ENCODE measurements at places on chromosomes 11 and 22.

- DNase-seq, result no peak
Observed at GRCh38 chr11:23112987-23113886, 253.0 kb upstream of the CCDC179 start.

- DNase-seq, result no peak
Observed at GRCh38 chr11:124612567-124613246, 1.5 kb downstream of the PANX3 start.

DNA sequence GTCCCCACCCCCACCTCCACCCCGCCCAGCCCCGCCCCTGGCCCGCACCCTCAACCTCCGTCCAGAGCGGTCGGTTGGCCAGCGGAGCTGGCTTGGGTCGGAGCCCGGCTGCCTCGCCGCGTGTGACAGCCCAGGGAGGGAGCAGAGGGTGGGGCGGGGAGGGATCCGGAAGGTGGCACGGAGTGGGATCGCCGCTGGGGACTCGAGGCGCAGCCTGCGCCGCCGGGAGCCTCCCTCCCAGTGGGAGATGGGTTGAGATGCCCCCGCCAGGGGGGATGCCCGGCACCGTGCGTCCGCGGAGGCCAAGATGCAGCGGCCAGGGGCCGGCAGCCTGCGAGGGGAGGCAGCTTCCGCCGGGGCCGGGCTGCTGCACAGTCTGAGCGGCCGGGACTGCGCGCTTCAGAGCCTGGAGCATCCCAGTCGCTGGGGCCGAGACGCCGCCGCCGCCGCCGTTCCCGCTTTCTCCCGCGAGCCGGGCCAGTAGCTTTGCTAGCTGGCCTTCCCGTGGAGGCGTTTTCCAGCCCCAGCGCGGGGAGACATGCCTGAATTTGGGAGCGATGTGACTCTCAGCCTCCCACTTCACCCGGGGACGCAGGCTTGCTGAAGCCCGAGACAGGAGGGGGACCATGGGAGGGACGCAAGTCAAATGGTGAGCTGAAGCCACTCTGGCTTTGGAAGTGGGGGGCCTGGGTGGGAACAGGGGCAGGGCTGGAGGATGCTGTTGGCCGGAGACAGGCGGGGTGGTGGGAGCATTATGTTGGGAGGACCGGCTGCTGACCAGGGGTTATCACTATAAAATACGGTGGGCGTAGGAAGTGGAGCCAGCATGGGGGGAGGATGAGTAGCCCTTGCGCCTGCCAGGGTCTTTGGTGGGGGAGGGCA is 40.2 kb downstream of the DIXDC1 start:
- no peak for DNase-seq

DNA sequence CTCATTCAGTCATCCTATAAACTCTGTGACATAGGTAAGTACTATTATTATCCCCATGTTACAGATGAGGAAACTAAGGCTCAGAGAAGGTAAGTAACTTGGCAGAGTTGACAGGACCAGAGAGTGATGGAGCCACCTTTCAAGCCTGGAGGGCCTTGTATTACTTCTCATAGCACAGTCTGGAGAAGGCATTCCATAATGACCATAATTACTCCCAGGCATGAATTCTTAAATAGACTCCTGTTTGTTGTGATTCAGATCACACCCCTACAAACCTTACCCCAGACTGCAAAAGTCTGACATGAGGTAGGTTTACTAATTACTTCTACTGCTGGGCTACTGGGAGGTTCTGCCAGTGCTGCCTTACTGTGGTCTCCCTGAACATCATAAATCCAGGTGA is 77.0 kb downstream of the CD44 start:
- DNase-seq, result no peak

DNA sequence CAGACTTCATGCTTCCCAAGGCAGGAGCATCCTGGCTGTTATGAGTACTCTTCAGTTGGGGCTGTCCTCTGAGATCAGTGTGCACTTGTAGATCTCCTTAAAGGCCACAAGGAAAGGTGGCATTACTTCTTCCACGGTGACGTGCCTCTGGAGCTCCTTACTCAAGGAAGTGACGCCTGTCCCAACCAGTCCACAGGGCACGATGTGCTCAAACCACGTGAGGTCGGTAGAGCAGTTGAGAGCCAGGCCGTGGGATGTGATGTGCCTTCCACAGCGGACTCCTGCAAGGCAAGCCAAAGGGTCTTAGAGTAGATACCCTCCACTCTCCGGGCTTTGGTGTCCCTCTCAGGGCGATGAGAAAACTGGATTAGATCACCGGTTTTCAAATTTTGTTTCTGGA is 1.4 kb downstream of the LIPT2 start:
- DNase-seq, result no peak

- DNase-seq, result no peak
Observed at GRCh38 chr22:19716041-19716828, 1.9 kb downstream of the SEPTIN5 start.

DNA sequence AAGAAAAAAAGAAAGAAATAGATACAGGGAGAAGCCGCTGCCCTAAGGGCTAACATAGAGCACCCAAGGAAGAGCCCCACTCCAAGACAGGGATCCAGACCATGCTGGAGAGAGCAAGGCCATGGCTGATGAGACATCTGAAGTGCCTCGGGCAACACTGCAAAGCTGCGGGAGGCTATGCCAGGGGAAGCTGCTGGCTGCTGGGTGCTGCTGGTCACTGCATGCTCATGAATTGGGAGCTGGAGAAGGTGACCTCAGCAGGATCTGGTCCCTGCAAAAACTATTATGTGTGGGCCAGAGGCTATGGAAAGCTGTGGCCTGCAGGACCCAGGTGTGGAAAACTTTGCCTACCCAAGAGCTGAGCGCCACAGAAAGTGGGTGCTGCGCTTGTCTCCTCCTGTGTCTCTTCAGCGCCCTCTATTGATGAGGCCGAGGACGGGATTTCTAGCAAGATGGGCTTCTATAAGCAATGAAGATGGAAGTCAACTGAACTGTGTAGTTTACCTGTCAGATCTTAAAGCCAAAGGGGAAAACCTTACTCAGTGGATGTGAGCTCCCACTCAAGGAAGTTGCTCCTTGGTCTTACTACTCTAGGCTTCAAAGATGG is 17.3 kb upstream of the SLC29A2 start:
- DNase-seq, result peak; percentile 13

DNA sequence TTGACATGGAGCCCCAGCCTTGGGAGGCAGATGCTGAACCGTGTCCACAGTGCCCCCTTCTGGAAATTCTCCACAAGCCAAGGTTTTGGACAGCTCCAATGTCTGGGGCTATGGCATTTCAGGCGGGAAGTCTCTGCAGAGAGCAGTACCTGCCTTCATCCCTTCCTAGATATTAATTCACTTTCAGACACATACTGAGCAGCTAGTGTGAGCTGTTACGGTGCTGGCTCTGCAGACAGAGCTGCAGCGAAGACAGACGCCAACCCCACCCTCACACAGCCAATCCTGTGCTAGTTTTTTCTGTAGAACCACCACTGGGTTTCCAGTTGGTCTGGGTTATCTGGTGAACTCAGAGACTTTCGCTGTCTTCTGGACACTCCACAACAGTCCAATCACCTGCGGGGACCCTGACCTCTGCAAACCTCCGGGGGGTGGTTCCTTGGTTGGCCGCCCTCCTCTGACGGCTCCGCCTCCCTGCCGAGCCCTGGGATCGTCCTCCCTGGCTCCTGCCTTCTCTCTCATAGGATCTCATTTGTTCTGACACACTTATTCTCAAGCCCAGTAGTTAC is 9.1 kb downstream of the LMF2 start:
- DNase-seq, result peak; percentile 40

- DNase-seq, result no peak
Observed at GRCh38 chr11:32489464-32489863, 54.1 kb upstream of the WT1 start.

DNA sequence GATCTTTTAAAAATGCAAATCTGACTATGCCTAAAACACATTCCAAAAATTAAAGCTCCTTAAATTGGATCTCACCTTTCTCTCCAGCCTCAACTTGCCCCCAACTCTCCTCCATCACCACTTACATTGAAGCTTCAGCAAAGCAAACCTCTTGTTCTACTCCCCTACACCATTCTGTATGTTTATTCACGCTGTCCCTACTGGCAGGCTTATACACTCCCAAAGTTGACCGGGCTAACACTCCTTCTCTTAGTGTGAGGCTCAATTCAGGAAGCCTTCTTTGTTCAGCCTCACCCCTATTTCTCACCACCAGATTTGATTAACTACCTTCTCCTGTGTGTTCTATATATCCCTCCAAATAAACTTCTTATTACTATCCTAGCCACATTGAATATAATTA is 1.8 kb upstream of the GDPD4 start:
- no peak for DNase-seq

- DNase-seq, result no peak
Observed at GRCh38 chr11:15878756-15879155, 477.6 kb downstream of the SOX6 start.

GRCh38 chr11:133710241-133710640 is 135.1 kb downstream of the SPATA19 start:
- no peak for DNase-seq

GRCh38 chr11:11710556-11710955 is 88.8 kb upstream of the GALNT18 start:
- DNase-seq, result peak; percentile 1

GRCh38 chr11:70579316-70579955 is 181.1 kb downstream of the CTTN start:
- no peak for DNase-seq

DNA sequence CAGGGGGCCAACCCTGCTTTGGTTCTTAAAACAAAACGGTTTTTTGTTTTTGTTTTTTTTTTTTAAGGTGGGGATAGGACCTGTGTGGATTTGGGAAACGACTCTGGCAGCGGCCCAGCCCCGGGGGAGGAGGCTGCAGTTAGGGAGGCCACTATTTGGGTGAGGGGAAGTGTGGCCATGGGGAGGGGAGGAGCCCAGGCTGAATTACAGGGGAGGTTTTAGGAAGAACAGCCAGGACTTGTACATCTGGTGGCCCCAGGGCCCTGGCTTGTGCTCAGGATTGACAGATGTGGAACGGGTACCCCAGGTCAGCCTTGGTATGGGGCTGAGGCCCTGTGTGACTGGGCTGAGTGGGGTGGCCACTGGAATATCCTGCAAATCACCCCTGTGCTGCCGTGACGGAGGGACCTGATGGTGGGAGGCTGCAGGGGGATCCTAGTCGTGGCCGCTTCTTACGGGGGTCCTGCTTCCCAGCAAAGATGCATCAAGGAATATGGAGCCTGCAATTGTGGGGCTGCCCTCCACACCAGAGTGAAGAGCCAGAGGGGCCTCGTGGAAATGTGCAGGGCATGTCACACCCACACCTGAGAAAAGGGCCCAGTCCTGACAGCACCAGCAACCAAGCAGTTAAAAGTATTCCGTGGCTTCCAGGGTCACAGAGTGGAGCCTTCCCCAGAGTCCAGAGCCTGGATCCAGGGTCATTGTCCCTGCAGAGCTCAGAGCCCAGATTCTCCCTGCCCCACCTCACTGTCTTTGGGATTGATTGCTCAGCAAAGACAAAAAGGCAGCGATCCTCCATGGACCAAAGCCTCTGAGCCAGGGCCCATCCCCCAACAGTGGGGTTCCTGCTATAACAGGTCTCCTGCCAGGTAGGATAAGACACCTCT is 55.2 kb upstream of the WNT7B start:
- no peak for DNase-seq

DNA sequence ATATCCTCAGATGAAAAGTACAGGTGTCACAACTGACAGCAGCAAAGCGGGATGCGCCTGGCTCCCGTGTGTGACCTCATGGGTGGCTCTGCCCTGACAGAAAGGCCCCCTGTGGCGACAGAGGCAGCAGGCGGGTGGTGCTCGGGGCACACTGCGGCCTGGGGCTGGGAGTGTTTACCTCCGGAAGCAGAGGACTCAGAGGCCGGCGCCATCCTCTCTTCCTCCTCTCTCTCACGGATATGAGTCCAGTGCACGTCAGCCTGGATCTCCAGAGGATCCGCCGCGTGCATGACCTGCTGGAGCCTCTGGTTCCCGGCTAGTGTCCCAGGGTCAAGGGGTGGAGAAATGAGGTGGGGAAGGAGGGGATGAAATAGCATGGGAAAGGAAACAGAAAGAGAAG is 53.2 kb upstream of the BID start:
- DNase-seq, result no peak

GRCh38 chr22:17780116-17780740 is 6.0 kb upstream of the BID start:
- no peak for DNase-seq

- no peak for DNase-seq
Observed at GRCh38 chr11:116600930-116601329, 171.9 kb downstream of the BUD13 start.

DNA sequence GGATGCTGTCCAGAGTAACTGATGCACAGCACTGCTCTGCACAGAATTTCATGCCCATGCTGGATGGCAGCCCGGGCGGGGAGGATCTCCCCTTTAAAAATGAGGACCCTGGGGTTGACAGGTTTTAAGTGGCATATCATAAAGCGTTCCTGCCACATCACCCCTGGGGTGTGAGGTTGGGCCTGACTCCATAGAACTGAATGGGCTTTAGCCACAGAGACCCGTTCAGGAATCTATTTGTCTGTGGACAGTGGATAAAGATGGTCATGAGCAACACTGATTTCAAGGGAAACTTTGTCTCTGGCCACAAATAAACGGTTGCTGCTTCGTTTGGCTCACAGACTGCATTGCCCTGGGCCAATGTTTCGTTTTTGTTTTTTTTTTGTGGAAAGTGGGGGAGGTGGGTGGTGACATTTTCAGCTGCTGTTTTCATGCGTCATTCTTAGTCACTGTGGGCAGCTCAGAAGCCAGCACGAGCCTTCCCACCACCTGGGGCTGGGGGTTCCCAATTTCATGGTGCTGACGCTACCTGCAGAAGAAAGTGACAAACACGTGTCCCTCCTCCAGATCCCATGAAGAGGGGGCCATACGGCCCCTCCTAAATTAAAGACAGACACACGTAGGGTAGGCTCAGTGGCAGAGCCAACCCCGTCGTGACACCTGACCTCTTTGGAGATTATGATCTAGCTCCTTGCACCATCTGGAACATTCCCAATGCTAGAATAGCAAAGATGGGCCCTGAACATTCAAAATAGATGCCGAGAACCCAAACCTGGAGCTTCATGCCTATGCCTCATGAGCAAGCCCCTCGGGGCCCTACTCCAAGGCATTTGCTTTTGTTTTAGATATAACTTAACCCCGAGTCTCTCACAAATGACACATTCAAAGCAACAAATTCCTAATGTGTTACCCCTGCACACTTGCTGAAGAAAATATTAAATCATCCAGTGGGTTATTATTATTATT is 54.8 kb upstream of the PHF21B start:
- no peak for DNase-seq

GRCh38 chr11:128796270-128796669 is 70.8 kb downstream of the KCNJ1 start:
- no peak for DNase-seq
